A673 (cell line): ENCODE measurements at places on chromosomes 5 and 9.

DNA sequence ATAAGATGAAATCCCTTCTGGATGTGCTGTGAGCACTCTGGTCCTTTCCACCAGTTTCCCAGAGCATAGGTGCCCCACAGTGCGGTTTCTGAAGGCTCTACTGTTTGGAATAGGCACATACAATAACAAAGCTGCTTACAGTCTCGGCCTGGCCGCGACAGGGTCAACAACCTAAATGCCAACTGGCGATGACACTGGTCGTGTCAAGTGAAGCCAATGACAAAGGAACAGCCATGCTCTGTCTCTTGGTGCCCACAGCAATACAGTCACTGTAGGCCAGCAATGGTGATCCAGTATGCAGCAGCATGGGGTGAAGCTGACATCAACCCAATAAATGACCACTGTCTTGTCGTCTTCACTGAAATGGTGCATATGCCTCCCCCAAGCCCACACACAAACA, 47.8 kb upstream of the EQTN start:
- DNase-seq = no peak

- no peak for DNase-seq
Measured at GRCh38 chr5:130206686-130207085, 302.4 kb downstream of the CHSY3 start.

GRCh38 chr5:132265336-132266030, 8.0 kb downstream of the PDLIM4 start:
- peak; percentile 38 for DNase-seq

- DNase-seq = peak; percentile 52
Measured at GRCh38 chr5:72347801-72348308, 27.7 kb downstream of the PTCD2 start.

- no peak for DNase-seq
Measured at GRCh38 chr5:32319926-32320543, 7.3 kb upstream of the MTMR12 start.

DNA sequence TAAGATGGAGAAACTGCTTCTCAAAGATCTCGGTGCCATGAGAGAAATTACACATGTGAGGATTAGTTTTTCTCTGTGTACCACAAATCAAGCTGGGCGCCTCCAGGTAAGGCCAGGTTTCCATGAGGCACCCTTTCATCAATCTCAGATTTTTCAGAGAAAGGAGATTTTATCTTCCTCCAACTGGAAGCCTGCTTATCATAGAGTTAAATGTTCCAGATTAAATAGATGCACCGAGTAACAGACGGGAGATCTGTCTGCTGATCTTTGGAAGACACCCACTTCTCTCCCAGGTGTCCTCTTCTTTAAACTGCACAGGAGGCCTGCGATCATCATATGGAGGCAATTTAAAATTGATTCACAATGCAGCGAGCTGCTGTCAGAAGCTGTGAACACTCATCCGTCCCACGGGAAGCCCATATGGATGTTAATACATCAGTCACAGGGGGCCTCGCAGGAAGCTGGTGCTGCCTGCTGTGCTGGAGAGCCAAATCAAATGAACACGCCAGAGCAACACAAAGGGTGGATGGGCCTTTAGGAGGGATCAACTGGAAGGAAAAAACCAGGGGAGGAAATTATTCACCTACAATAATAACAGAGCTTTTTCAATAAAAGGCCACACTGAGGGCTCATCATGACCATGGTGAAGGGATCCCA, 93.3 kb downstream of the TLE1 start:
- peak; percentile 58 for DNase-seq
